ENCODE measurements at places on chromosomes 6 and 20.
A peak's percentile ranks its signal among the peaks of the same experiment; 100 is the strongest.

DNA sequence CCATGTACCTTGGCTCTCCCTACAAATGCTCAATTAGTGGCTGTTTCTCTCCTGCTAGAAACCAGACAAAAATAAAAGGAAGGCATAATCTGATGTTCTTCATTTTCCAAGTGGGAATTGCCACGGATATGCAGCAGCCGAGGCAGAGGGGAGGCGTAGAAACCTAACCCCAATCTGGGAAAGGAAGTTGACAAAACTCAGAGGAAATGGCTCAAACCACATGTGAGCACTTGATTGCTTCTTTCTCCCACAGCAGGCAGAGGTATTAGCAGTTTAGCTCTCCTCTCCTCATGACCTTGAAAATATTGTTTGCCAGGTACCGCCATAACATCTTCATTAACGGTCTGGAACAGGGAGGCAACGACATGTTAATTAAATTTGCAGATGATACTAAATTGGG lies 3.8 kb upstream of the MLN start:
- peak; percentile 25 for DNase-seq

- DNase-seq: no peak
Observed at GRCh38 chr6:14612016-14612980, 494.7 kb downstream of the CD83 start.

DNA sequence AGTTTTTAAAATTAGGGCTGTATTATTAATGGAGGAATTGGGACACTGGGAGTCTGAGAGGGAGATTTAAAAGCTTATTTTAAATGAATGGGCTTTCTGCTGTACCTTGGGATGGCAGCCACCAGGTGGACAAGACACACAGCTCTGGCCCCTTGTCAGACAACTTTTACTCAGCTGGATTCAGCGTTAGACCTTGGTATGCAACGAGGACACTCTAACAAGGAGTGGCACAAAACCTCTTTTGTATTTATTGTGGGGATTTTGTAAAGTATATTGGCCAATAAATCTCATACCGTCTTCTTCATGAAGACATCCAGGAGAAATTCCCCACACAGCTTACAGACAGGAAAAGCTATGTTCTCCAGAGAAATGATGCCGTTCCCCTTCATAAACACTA lies 105.7 kb downstream of the LCA5 start:
- DNase-seq: no peak

DNA sequence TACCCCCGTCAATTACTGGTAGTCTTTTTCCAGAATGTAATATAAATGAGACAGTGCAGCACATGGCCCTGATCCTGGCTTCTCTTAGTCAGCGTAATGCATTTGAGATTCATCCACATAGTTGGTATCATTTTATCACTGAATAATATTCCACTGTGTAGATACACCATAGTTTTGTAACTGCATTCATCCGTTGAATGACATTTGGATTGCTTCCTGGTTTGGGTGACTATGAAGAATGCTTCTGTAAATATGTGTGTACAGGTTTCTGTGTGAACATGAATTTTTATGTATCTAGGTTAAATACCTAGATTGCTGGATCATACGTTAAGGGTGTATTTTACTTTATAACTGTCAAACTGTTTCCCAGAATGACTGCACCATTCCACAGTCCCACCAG lies 62.6 kb upstream of the STMND1 start:
- no peak for DNase-seq

GRCh38 chr6:27237089-27237803 lies 10.3 kb upstream of the PRSS16 start:
- DNase-seq: peak; percentile 23

DNA sequence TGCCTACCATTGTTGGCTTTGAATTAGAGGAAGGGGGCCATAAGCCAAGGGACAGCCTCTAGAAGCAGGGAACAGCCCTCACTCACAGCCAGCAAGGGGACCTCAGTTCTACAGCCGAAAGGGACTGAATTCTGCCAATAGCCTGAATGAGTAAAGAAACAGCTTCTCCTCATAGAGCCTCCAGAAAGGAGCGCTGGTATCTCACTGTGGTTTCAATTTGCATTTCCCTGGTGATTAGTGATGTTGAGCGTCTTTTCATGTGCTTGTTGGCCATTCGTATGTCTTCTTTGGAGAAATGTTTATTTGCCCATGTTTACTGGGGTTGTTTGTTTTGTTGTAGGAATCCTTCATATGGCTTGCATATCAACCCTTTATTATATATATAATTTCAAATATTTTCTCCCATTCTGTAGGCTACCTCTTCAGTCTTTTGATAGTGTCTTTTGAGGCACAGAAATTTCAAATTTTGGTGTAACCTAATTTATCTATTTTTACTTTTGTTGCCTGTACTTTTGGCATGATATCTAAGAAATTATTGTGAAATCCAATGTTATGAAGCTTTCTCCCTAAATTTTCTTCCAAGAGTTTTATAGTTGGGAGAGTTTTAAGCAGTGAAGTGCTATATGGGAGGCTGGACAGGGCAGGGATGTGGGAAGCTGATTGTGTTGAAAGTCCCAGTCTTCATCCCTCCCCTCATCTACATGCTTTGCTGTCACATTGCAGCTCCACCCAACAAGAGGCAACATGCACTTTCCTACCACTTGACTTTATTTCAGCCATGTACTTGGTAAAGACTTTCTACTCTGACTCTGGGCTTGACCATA lies 82.3 kb upstream of the SHLD1 start:
- DNase-seq: peak; percentile 27

All from suppressor macrophage (primary cell).